ENCODE measurements at places on chromosomes 3 and 15. TPM values are rescaled to one million over a fixed set of nuclear protein-coding genes. Genes with fewer than 3 reads are reported as not detected.

MED12L gene
- total RNA-seq: 0.76 TPM

TRPM1 gene
- total RNA-seq: not detected

DNA sequence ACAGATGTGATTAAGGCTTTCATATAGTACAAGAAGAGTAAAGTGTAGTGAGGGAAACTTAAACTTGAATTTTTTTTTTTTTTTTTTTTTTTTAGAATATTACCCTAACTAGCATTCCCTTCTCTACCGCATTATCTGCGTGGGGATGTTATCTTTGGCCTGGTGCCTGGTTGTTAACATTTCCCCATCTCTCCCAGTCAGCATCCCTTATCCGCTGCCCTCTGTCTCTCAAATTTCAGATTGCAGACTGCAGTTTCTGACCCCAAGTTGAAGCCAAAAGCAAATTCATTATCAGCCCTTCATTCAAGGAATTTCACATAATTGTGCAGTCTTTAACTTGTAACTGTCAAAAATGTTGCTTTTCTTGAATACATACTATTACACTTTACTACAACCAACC is 353.0 kb downstream of the PLOD2 start:
- no peak overlapping the region for H3K27ac ChIP-seq
- H3K36me3 ChIP-seq: no peaks in the 10 kb centered on the region
- DNase-seq: no peak
- no peaks in the 10 kb centered on the region for H3K27me3 ChIP-seq

PLA2G4D gene
- total RNA-seq: not detected

- no peak overlapping the region for H3K27ac ChIP-seq
- peaks cover 55% of the 10 kb centered on the region for H3K27me3 ChIP-seq
- H3K36me3 ChIP-seq: no peaks in the 10 kb centered on the region
These were observed 30.7 kb upstream of the ST3GAL6 start for GRCh38 chr3:98732286-98733052.

GRCh38 chr3:194095464-194095863 is 40.5 kb upstream of the HES1 start:
- peaks cover 7% of the 10 kb centered on the region for H3K27me3 ChIP-seq
- DNase-seq: peak; percentile 24
- no peak overlapping the region for H3K4me3 ChIP-seq
- H3K36me3 ChIP-seq: no peaks in the 10 kb centered on the region

XCR1 gene
- not detected for total RNA-seq

FAM219B gene
- 61.3 TPM for total RNA-seq

- H3K27me3 ChIP-seq: no peaks in the 10 kb centered on the region
- H3K4me3 ChIP-seq: no peak overlapping the region
- no peak for DNase-seq
- H3K4me1 ChIP-seq: no peaks in the 10 kb centered on the region
- no peak overlapping the region for H3K27ac ChIP-seq
These were observed 856.2 kb downstream of the TUSC7 start for GRCh38 chr3:117565777-117566176.

GRCh38 chr3:65666448-65667091 is 372.1 kb downstream of the MAGI1 start:
- H3K36me3 ChIP-seq: no peaks in the 10 kb centered on the region
- H3K4me1 ChIP-seq: no peaks in the 10 kb centered on the region
- H3K27me3 ChIP-seq: no peaks in the 10 kb centered on the region
- no peak overlapping the region for H3K27ac ChIP-seq
- no peak overlapping the region for H3K4me3 ChIP-seq

- no peaks in the 10 kb centered on the region for H3K4me1 ChIP-seq
- no peaks in the 10 kb centered on the region for H3K27me3 ChIP-seq
- H3K36me3 ChIP-seq: no peaks in the 10 kb centered on the region
- DNase-seq: no peak
- H3K27ac ChIP-seq: no peak overlapping the region
These were observed 363.6 kb upstream of the GOLIM4 start for GRCh38 chr3:168459226-168459784.

MAP4 gene
- total RNA-seq: 119 TPM

CHRNA3 gene
- total RNA-seq: not detected

DNA sequence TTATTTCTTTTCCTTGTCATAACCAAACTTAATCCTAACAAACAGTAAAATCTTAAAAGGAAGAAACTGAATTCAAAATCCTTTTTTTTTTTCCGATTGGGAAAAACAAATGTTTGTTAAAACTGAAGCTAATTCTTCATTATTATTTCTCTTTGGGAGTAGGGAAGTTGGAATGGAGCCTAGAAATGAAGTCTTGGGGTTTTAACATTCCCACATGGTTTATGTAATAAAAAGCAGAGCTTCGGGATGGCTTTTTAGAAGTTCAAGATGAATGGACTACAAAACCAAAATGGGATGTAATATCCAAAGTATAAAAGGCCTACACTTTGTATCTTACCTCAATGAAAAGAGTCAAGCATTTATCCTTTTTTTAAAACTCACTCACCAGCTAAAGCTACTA is 189.0 kb upstream of the TMC3 start:
- no peaks in the 10 kb centered on the region for H3K4me1 ChIP-seq
- peaks cover 2% of the 10 kb centered on the region for H3K27me3 ChIP-seq
- no peak overlapping the region for H3K4me3 ChIP-seq
- H3K27ac ChIP-seq: no peak overlapping the region

DNA sequence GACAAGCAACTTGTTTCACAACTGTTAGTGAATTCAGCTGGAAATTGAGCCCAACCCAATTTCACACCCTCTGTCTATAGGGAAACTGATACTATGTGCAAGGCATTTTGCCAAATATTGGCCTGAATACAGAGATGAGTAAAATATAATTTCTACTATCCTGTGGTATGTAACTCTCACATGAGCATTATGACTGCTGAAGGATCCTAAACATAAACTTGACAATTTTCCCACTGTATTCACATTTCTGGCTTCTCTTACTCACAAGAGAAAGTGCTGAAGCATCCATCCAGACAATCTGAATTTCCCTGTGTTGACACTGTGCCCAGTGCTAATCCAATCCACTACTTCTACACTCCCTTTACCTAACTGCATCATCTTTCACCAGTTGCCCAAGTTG is 28.4 kb downstream of the SERPINI2 start:
- no peak for DNase-seq
- no peaks in the 10 kb centered on the region for H3K36me3 ChIP-seq
- no peak overlapping the region for H3K27ac ChIP-seq
- H3K27me3 ChIP-seq: no peaks in the 10 kb centered on the region
- H3K4me1 ChIP-seq: no peaks in the 10 kb centered on the region

ACY1 gene
- 17.4 TPM for total RNA-seq

DNA sequence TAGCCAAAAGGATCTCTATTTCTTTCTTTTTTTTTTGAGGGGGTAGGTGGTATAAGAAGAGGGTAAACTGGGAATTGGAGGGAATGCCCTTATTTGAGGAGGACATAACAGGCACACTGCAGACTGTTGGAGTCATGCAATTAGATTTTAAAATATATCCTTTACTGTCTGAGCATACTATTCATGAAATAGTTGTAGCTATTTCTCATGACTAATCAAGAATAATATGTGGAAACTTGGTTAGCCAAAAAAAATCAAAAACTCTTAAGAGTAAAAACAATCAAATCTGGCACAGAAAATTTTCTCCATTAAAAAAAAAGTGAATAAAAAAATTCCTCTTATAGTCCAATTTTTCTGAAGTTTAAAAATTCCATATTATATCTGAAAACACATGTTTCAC is 174.9 kb downstream of the SCAPER start:
- H3K4me1 ChIP-seq: no peaks in the 10 kb centered on the region
- no peak for DNase-seq
- H3K27ac ChIP-seq: no peak overlapping the region
- H3K36me3 ChIP-seq: peaks cover 28% of the 10 kb centered on the region

ADPRH gene
- 3.8 TPM for total RNA-seq

GRCh38 chr15:73983211-73983727 is 8.8 kb downstream of the STOML1 start:
- peak overlapping the region; percentile 91 for H3K27ac ChIP-seq
- peaks cover 5% of the 10 kb centered on the region for H3K27me3 ChIP-seq
- DNase-seq: no peak
- no peak overlapping the region for H3K4me3 ChIP-seq
- H3K36me3 ChIP-seq: peaks cover 6% of the 10 kb centered on the region

- no peak for DNase-seq
- H3K4me3 ChIP-seq: peak overlapping the region; percentile 49
- H3K4me1 ChIP-seq: peaks cover 58% of the 10 kb centered on the region
- H3K27me3 ChIP-seq: no peaks in the 10 kb centered on the region
These were observed 2.9 kb downstream of the NGRN start for GRCh38 chr15:90268415-90268814.

DNA sequence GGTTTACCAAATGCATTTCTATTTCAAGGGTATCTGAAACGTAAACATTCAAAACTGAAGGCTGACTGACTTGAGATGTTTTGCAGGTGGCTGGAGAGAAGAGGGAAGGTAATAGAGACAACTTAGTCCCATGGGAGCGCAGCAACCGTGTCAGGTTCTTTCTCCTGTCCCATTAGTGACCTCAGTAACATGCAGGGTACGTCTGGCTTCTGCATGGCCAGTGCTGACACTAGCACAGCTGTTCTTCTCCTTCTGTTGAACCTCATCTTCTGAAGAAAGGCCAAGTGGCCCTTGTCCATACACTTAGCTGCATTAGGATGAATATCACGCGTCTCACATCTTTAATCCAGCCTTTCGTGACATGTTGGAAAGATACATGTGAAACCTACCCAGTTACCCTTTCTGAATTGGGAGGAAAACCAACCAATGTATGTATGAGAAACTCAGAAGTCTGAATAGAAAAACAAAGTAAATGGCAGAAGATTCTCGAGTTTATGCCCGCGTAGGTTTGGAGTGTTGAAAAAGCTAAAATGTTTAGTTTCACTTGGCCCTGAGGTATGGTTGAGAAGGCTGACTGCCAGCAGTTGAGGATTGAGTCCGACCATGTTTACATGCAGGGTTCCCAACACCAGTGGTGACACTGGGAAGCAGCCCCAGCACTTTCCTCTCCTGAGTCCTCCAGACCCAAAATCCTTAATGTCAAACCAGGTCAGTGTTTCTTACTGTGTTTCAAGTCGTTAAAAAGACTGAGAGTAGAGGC is 10.3 kb downstream of the NCBP2 start:
- H3K36me3 ChIP-seq: peaks cover 72% of the 10 kb centered on the region
- no peaks in the 10 kb centered on the region for H3K27me3 ChIP-seq
- DNase-seq: no peak
- H3K4me3 ChIP-seq: no peak overlapping the region

GRCh38 chr3:195352895-195353488 is 82.0 kb upstream of the XXYLT1 start:
- no peak overlapping the region for H3K27ac ChIP-seq
- peaks cover 40% of the 10 kb centered on the region for H3K36me3 ChIP-seq
- H3K4me3 ChIP-seq: no peak overlapping the region
- H3K27me3 ChIP-seq: no peaks in the 10 kb centered on the region
- DNase-seq: no peak
- no peaks in the 10 kb centered on the region for H3K4me1 ChIP-seq

NPAP1 gene
- not detected for total RNA-seq

DNA sequence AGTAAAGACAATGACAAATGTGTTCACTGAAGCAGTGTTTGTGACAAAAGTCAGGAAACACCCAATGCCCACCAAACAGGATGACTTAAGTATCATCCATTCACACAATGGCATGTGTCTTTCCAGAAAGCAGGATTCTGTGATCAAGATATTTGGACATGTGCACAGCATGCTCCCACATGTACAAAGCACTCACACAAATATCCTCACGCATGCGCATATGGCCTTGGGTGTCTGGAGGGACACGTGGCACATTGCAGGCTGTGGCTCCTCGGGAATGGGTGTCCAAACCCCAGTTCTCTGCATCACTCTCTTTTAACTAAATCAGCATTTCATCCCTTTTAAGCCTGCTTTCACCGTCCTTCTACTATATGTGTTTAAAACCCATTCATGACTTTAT is 130.5 kb downstream of the KLF13 start:
- no peak overlapping the region for H3K4me3 ChIP-seq
- peaks cover 11% of the 10 kb centered on the region for H3K4me1 ChIP-seq
- no peak overlapping the region for H3K27ac ChIP-seq
- H3K27me3 ChIP-seq: no peaks in the 10 kb centered on the region

GRCh38 chr3:28244491-28244890 is 3.1 kb downstream of the CMC1 start:
- H3K4me3 ChIP-seq: no peak overlapping the region
- no peaks in the 10 kb centered on the region for H3K27me3 ChIP-seq
- no peak overlapping the region for H3K27ac ChIP-seq
- H3K4me1 ChIP-seq: peaks cover 47% of the 10 kb centered on the region
- peaks cover 11% of the 10 kb centered on the region for H3K36me3 ChIP-seq

GRCh38 chr15:32675466-32675865 is 34.0 kb downstream of the SCG5 start:
- DNase-seq: no peak
- H3K4me1 ChIP-seq: no peaks in the 10 kb centered on the region
- no peaks in the 10 kb centered on the region for H3K36me3 ChIP-seq
- H3K27me3 ChIP-seq: peaks cover 3% of the 10 kb centered on the region
- no peak overlapping the region for H3K4me3 ChIP-seq

MYL3 gene
- total RNA-seq: not detected

DNA sequence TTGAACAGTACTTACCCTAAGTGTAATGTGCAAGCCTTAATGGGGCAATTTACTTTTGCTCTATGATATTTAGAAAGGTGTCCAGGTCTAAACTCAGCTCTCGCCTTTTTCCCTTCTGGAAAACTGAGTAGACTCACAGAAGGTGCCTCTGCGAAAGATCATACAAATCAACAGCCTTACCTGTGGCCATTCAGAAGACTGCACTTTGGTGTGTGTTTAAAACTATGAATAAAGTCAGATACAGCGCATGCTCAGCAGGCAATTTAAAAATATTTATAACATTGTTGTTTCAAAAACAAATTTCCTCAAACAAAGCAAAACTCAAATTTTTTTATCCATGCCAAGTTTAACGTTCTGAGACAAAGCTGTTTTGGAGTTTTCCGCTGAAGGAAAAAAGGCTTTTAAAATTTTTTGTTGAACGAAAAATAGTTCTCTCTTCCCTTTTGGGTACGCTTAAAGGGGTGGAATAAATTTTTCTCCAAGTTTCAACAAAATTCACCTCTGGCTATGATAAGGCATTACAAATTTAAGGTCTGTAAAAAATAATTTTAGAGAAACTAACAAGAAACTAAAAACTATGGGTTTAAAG is 156.3 kb downstream of the TIGIT start:
- H3K27me3 ChIP-seq: peaks cover 2% of the 10 kb centered on the region
- H3K36me3 ChIP-seq: no peaks in the 10 kb centered on the region
- H3K4me3 ChIP-seq: no peak overlapping the region
- H3K27ac ChIP-seq: no peak overlapping the region
- H3K4me1 ChIP-seq: no peaks in the 10 kb centered on the region

DNA sequence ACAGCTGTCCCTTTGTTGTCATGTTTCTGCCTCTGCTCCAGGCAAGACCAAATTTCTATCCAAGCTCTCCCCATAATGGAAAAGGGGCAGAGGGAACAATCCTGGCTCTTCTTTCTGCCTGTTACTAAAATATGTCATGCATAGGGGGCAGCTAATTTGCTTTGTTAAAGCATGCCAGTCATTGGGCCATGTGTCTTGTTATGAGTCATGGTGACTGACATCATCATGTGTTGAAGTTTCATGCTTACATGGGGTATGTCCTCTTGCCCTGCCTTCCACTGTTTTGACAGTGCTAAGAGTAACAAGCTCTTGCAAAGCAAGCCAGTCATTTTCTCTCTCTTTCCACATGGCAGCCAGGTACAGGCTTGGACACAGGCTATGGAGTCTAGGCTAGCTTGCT is 268.9 kb downstream of the GABRB3 start:
- no peaks in the 10 kb centered on the region for H3K36me3 ChIP-seq
- no peaks in the 10 kb centered on the region for H3K27me3 ChIP-seq
- DNase-seq: no peak
- no peak overlapping the region for H3K27ac ChIP-seq
- H3K4me3 ChIP-seq: no peak overlapping the region

FBXW12 gene
- not detected for total RNA-seq
